ENCODE measurements at places on chromosomes 1 and 21.

GRCh38 chr1:29576510-29576909 lies 340.2 kb downstream of the PTPRU start:
- no peak for DNase-seq

DNA sequence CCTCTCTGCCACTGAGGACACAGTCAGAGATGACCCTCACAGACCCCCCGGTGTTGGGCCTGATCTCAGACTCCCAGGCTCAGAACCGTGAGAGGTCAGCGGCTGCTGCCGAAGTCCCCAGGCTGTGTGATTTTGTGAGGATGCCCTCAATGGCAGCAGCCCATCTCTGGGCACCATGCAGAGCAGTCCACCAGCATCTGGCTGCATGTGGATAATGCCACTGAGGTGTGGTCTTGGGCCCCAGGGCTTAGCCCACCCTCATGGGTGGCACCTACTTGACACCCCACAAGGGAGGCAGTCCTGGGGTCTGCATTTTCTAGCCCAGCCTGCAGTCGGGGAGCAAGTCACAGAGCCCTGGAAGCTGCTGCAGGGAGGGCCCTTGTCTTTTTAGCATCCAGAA lies 5.5 kb upstream of the ACTRT2 start:
- no peak for DNase-seq

DNA sequence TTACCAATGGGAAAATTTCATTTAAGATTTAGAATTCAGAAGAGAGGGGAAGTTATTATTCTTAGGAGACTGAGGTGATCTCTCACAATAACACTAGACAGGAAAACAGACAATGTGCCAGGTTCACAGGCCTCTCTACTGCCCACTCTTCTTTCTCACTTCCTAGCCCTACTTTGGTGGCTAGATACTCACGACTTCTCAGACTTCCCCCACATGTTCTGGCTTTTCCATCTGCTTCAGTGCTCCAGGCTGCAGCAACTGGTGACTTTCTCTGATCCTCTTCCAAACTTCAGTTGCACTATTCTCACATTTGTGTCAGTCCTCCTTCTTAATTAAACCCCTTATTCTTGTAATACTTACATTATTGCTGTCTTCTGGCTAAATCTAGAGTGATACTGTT lies 208.7 kb upstream of the KCTD3 start:
- no peak for DNase-seq

DNA sequence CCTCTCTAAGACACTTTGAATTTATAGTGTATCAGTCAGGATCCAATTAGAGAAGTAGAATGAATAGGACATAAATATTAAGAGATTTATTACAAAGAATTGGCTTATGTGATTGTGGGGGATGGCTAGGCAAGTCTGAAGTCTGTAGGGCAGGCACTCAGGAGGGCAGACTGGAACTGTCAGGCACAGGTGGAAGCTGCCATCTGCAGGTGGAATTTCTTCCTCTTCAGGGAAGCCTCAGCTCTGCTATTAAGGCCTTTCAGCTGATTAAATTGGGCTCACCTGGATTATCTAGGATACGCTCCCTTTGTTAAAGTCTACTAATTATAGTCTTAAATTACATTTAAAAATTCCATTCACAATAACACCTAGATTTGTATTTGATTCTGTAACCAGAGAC lies 92.0 kb upstream of the HAO2 start:
- DNase-seq, result no peak

- no peak for DNase-seq
These were observed 41.0 kb downstream of the NRIP1 start for GRCh38 chr21:15023776-15024175.

DNA sequence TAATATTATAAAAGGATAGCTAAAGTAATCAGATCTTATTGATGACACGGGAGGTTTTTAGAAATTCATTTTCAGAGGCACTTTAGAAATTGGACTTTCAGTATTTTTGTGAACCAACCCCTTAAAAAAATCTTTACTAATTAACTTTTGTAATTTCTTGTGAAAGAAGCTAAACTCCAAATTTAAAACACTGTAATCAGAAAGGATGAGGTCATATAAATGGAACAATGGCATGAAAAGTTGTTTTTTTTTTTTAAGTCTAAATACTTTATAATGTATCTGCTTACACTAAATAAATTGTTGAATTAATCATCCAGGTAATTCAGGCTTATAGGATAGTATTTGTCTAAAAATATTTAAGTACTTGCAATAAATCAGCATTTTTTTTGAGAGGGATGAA lies 9.0 kb downstream of the ZBTB18 start:
- DNase-seq, result no peak

GRCh38 chr1:101282314-101283038 lies 45.7 kb downstream of the S1PR1 start:
- no peak for DNase-seq

GRCh38 chr21:30434033-30434631 lies 4.1 kb downstream of the KRTAP13-4 start:
- peak; percentile 20 for DNase-seq

DNA sequence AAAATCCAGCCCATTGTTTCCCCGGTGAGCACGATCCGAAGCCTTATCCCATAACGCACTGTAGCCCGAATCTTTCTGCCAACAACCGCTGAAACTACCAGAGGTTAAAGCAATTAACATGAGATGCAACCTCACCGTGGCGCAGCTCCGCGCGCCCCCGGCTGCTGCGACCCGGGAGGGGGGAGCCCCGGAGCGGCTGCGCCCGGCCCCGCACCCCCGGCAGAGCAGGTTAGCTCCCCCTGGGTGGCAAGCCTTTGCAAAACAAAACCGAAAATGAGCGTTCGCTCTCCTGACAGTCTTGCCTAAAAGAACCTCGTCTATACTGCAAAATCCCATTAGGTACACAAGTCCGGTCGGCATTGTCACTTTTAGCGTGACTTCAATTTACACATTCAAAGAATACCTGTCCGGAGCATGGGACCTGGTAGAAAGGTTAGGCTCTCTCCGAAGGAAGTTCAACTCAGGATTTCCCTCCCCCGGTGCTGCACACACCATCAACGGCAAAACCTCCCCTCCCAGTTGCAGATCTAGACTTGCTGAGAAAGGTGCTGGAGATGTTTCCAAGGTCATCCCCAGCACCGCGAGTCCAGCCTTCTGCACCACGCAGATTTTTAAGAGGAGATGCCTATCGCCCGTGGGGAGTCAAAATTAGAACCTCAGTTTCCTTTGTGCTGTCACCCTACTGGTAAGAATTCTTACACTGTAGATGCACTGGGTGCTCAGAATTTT lies 107.5 kb downstream of the ZNF281 start:
- DNase-seq, result peak; percentile 47

- DNase-seq, result no peak
These were observed 69.5 kb upstream of the HUNK start for GRCh38 chr21:31803039-31804007.

- no peak for DNase-seq
These were observed 11.1 kb downstream of the MTX1 start for GRCh38 chr1:155219592-155220031.

DNA sequence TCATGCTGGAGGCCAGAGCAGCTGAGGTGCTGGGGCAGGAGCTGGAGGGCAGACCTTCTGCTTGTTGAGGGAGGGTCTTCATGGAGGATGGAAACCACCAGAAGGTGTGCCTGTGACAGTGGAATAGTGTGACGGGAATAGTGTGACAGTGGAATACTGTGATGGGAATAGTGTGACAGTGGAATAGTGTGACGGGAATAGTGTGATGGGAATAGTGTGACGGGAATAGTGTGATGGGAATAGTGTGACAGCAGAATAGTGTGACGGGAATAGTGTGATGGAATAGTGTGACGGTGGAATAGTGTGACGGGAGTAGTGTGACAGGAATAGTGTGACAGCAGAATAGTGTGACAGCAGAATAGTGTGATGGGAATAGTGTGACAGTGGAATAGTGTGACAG lies 325.1 kb downstream of the HHAT start:
- DNase-seq, result no peak

GRCh38 chr1:240575981-240576662 lies 35.8 kb downstream of the GREM2 start:
- DNase-seq, result peak; percentile 13

DNA sequence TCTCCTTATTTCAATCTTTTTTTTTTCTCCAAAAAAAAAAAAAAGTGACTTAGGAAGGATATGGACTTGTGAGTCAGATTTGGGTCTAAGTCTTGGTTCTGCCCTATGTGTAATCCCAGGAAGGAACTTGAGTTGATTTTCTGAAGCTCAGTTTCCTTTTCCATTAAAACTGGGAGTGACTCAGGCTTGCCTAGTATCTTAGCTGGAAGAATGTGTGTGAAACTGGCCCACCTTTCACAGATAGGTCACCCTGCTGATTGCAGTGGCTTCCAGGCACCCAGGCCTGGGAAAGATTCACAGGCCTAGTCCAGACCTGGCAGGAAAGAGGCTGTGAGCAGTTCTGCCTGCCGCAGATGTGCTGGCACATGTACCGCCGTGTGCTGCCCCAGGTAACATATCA lies 218.3 kb upstream of the HOOK1 start:
- DNase-seq, result no peak

GRCh38 chr1:198939286-198939685 lies 300.4 kb downstream of the PTPRC start:
- DNase-seq, result no peak

- DNase-seq, result no peak
These were observed 64.4 kb downstream of the AGPAT3 start for GRCh38 chr21:43929217-43929971.

DNA sequence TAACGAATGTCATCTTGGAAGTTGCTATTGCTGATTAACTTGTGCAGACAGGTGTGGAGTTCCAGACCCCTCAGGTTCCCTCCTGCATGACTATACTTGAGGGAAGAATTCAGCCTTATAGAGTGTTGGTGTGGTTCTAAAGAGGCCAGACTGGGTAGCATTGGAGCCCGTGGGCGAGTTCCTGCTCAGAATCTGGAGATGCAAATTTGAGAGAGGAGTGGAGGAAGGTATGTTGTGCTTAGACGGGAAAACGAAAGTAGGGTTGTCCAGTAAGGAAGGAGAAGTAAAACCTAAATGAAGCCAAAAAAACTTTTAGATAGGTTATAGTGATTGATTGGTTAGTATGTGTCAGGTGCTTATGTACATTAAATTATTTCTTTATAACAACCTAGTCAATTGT lies 79.2 kb downstream of the ZNF326 start:
- DNase-seq, result no peak
